ENCODE measurements at places on chromosomes 1 and 21.
A peak's percentile ranks its signal among the peaks of the same experiment; 100 is the strongest.

GRCh38 chr1:52899445-52899894 is 22.1 kb downstream of the ECHDC2 start:
- DNase-seq = no peak

- DNase-seq = no peak
Observed at GRCh38 chr1:109586055-109586454, 33.4 kb downstream of the GNAT2 start.

GRCh38 chr1:59557549-59557885 is 257.2 kb upstream of the HOOK1 start:
- DNase-seq = no peak

DNA sequence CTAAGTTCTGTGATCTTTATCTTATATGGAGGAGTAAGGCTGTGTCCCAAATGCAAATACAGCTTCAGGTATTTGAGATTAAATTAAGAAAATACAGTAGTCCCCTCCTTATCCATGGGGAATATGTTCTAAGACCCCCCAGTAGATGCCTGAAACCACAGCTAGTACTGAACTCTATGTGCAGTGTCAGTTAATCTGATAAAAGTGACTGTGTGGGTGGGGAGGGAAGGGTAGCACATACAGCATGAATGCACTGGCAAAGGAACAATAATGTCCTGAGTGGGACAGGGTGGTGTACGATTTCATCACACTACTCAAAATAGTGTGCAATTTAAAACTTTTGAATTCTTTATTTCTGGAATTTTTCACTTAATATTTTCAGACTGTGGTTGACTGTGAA is 83.1 kb downstream of the HS2ST1 start:
- DNase-seq = no peak

DNA sequence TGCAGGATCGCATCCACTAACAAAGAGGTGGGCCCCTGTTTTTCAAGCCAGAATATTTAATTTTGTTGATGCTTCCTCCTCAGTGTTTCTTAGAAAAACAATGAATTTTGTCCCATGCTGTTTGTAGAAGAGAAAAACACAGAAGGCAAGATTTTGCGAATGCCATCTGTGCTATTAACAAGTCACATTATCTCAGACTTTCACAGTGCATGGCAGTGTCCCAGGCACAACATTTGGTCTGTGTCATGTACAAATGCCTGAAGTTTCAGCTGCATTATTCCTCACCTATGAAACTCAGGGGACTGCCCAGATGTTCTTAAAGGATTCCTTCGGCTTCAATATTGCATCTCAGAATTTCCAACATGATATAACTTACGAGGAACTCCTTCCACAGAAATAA is 99.6 kb upstream of the ZC3H11B start:
- DNase-seq = no peak

- no peak for DNase-seq
Observed at GRCh38 chr21:39088831-39089380, 94.3 kb downstream of the PSMG1 start.

- no peak for DNase-seq
Observed at GRCh38 chr1:165300400-165300903, 56.1 kb downstream of the LMX1A start.

DNA sequence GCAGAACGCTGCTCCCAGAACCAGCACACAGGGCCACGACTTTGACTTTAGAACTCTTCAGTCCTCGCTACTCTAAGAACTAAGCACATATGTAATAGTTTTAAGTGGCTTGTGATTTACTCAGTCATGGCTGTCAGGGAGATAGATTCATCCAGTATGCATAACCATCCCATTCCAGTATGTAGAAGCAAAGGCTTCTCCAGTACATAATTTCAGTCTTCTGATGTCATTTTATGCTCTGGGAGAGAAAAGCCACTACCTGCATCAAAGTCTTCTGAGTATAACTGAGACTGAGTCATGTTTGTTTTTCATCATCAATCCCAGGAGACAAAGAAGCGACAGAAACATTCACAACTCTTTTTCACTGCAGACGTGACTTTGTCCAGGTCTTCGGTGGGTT is 885.7 kb downstream of the PLA2G4A start:
- DNase-seq = no peak

DNA sequence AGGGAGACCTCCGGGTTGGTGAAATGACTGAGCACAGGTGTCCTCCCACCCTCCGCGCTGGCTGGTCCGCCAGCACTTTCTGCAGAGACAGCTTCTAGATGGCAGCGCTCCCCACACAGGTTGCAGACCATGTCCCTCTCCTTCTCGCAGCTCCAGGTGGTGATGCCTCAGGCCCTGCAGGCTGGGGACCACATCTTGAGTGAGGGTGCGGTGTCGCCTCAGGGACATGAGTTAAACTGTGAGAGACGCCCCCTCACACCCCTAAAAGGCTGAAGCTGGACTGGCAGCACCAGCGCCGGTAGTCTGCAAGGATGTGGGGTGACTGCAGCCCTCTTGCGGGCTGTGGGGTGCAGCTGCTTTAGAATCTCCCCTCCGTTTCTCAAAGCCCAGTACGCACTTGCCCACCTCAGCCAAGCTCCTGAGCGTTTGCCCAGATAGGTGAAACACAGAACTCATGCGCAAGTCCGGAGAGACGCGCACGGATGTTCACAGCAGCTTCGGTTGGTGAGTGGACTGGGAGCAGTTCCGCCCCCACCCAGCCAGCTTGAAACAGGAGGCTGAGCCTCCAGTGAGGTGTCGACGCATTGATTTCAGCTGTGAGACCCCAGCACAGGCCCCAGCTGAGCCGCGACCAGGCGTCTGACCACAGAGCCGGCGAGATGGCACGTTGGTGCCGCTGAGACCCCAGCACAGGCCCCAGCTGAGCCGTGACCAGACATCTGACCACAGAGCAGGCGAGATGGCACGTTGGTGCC is 28.6 kb downstream of the COL6A1 start:
- no peak for DNase-seq

GRCh38 chr1:8970870-8971337 is 25.2 kb downstream of the CA6 start:
- peak; percentile 83 for DNase-seq

DNA sequence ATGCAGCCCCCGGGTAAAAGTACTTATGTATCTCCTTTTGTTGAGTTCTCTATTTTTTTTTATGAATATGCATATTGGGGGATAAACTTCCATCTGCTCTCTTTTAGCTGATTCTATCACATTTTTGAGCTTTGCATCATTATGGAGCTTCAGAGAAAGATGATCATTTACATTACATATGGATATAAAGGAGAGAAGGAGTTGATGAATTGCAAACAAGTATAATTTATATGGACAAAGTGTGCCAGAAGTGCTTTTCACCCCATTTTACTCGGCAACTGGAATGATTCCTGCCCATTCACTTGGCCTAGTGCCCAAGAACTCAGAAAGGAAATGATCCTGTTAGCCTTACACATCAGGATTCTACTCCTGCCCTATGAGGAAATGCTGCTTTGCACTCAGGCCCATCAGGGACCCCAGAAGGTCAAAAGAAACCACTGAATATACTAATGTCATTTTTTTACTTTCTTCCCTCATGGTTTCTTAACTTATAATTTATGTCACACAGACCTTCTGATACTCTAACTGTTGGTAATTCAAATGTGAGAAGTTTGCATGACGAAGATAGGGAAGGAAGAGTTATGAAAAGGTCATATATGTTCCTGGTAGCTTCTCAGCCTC is 65.6 kb downstream of the SAMSN1 start:
- DNase-seq = no peak

DNA sequence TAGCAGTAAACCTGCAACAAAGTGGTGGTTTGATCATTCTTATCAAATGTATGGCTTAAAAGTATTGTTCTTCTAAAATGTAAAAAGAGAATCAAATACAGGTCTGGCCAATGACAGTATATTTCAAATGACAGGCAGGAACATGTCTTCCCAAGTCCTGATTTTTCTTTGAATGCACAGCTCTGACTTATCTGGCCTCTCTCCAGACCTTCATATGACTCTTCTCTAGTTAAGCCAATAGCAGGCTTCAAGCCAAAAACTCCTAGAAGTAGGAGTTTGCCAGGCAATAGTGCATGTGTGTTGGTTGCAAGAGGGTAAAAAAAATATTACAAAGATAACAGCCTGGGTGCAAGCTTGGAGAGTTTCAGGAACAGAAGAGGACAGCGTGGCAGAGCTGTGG is 345.5 kb downstream of the SMYD3 start:
- no peak for DNase-seq

Data from activated CD8-positive, alpha-beta T cell treated with anti-CD3 and anti-CD28 coated beads, Interleukin-2, amount 10 ng/mL, durations not matched to agents 7 days and 5 days (primary cell).